RKO (cell line): ENCODE measurements at places on chromosomes 3 and 15.

GRCh38 chr3:57287205-57287604 is 5.3 kb downstream of the ASB14 start:
- no peak for DNase-seq

GRCh38 chr3:53996141-53996874 is 104.6 kb upstream of the SELENOK start:
- no peak for DNase-seq

DNA sequence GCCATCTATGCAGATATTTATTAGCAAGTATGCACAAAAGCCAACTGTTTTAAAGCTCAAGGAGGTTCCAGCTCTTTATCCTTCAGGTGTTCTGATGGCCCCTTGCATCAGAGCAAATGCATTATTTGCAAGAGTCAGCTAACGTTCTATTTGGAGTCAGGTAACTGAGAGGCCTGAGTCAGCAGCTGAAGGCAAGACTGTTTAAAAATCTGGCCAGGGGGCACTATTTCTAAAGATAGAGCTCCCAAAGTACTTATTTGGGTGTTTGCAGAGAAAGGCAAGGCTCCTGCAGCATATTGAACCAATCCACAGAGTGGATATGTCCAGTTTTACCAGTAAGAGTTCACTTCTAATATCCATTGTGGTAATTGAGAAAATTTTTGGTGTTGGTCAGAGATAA is 146.1 kb downstream of the LRTM1 start:
- no peak for DNase-seq

DNA sequence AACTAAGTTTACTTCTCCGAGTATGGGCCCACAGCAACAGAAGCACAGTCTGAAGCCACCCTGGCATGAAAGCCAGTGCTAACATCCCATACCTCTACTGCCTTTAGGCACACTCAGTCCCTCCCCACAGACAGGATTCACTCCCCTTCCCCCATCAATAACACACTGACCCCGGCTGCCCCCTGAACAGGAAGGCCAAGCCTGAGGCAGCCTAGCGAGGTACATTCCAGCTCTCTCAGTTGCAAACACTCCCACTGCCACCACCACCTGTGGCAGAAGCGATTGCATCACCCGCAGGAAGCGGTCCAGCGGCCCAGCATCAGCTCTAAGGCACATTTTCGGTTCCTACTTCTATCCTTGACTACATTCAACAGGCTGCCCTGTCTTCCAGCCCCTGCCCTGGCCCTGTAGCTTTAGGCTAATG is 7.0 kb upstream of the BMF start:
- no peak for DNase-seq

DNA sequence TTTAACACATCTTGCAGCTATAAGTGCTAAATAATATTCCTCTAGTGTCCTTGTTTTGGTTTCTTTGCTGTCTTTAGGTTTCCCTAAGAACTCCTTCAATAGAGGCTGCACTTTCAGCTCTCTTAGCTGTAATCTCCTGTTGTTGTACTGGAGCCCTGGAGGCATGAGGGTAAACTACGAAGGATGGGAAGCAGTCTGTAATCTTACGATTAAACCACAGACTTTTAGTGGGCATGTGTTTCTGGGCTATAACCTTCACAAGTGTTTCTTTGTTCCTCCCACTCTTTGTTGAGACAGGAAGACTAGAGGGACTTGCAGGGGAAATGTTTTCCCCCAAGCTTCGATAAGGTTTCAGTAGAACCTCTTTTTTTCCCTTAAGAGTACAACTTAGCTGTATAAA is 1058.1 kb downstream of the NSUN3 start:
- no peak for DNase-seq

- no peak for DNase-seq
These were observed 15.7 kb upstream of the DPPA4 start for GRCh38 chr3:109353057-109353456.

GRCh38 chr3:108416111-108416869 is 94.1 kb downstream of the MYH15 start:
- DNase-seq, result peak; percentile 67

- no peak for DNase-seq
These were observed 172.0 kb downstream of the UNC13C start for GRCh38 chr15:54150255-54150654.

- DNase-seq, result no peak
These were observed 16.8 kb upstream of the MGLL start for GRCh38 chr3:127839099-127839498.

DNA sequence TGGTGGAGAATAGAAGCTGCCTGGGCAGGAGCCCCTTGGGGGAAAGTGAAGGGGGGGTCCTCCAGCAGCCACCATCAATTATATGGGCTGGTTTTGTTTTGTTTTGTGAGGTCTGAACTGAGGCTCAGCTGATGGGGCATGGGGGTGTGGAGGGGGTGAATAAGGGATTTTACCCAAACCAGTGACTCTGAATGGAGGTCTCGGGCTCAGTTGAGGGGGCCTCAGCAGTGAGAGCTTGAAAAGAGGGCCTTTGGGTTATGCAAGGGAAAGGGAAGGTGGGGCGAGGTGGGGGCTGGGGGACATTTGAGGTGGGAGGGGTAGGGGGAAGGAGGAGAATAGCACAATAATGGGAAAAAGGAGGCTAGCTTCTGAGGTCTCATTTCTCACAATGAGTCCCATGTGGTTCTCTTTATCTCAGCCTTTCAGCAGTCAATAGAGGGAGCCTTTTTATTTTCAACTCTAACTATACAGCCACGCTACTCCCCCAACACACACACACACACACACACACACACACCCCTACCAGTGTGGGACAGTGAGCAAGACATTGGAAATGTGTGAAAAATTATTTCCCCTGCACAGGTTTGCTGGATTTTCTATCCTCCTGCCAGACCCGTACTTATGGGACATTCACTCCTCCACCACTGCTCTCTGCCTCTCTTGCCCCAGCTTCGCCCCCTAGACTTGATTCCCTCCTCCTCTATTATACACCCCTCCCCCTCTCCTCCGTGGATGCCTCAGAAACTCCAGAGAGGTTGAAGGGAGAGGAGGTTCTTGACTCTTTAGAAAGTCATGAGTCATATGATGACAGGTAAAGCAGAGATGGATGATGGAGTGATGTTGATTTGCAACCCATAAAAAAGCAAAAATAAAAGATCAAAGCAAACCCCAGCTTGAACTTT is 96.0 kb downstream of the GTPBP8 start:
- no peak for DNase-seq

DNA sequence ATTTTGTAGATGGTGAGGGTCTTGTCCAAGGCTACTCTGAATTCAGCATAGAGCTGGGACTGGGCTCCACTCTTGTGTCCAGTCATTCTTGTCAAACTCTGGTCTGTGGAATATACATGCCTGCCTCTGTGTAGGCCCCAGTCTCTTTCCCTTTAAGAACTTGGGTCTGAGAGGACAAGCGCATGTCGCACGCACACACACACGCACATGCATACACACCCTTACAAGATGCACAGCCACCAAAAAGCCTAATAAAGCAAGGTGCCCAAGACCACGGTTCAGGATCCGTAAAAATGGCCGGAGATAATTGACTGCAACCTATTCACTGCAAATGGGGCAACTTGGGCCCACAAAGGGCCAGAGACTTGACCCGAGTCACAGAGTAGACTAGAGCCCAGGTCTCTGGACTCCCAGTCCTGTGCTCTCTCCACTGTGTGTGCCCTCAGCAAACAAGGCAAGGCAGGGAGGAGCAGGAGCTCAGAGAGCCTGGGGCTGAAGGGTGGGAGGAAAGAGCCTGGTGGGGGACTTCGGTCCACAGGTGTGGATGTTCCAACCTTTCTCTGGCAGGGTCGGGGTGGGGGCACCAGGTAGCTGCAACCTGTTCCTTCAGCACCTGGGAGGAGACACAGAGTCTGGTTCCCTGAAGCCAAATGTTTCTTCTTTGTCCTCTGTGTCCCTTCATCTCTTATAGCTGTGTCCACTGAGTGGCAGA is 914 bp upstream of the PAQR5 start:
- DNase-seq, result no peak

GRCh38 chr15:66933932-66934867 is 131.2 kb upstream of the SMAD3 start:
- DNase-seq, result no peak

- no peak for DNase-seq
These were observed 23.7 kb downstream of the RBM5 start for GRCh38 chr3:50112462-50112861.

DNA sequence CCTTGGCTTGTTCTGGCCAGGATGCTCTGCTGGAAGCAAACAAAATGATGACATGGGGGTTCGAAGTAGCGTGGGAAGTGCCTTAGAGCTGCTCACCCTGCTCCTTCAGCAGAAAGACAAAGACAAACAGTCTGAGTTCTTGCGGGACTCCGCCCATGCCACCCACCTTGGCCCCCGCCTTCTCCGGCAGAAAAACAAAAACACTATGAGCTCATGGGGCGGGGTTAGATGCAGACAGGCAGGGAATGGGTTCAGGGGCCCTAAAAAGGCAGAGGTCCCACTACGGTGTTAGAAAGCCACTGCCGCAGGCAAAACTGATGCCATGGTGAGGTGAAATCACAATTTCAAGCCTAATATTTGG is 9.7 kb upstream of the NCKIPSD start:
- no peak for DNase-seq

DNA sequence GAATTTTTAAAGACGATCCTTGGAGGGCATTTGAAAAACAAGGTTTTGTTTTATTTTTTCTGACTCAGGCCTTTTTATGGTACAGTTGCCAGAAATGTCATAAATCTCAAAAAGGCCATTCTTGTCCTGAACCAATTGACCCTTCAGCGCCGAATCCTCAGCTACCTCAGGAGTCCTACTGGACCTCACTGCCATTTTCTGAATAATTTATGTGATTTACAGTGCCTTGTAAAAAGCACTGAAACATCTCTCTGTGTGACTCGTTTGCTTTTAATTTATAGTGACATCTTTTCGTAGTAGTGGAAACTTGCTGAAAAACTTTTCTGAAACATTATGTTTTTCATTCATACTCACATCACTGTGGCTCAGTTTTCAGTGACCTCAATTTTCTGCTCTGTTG is 72.2 kb upstream of the ARL6 start:
- DNase-seq, result no peak
